ENCODE measurements at places on chromosomes 12 and 14.
A peak's percentile ranks its signal among the peaks of the same experiment; 100 is the strongest.

DNA sequence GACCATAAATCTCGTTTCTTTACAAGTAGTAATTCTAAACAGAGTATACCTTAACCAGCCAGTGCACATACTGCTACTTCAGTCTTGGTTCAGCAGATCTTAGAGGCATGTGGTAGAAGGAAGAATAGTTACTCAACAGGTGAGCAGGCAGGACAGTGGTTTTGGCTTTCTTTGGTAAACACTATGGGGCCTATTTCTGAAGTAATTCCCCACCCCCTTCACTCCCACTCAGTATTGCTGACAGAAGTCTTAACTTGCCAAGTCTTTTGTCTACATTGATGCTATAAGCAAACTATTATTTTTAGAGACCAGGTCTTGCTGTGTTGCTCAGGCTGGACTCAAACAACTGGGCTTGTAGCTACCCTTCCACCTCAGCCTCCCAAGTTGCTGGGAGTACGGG is 68.5 kb downstream of the FBXO34 start:
- DNase-seq, result no peak

- DNase-seq, result no peak
These were observed 91.9 kb upstream of the LMNTD1 start for GRCh38 chr12:25644979-25645378.

DNA sequence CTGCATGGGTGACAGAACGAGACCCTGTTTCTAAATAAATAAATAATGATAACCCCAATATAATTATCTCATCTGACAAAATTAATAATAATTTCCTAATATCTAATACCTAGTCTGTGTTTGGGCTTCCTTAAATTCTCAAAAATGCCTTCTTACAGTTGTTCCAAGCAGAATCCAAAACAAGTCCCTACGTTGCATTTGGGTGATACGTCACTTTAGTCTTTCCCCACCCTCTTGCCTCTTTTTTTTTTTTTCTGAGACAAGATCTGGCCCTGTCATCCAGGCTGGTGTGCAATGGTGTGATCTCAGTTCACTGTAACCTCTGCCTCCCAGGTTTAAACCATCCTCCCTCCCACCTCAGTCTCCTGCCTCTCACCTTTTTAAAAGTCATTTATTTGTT is 26.7 kb downstream of the VEZT start:
- no peak for DNase-seq

GRCh38 chr12:57918147-57918546 is 23.2 kb upstream of the ATP23 start:
- no peak for DNase-seq

DNA sequence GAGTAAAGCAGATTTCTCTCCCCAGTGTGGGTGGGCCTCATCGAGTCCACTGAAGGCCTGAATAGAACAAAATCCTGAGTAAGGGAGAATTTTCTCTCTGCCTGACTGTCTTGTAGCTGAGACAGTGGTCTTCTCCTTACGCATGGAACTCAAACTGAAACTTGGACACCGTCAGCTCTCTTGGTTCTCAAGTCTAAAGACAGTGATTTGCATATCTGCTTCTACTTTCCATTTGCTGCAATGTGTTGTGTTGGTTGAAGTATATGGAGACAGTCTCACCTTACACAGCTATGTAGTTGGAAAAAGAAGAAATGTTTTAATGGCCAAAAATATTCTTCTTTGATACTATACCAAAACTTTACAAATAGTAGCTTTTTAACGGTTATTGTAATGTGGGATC is 160.2 kb upstream of the LMNTD1 start:
- no peak for DNase-seq

DNA sequence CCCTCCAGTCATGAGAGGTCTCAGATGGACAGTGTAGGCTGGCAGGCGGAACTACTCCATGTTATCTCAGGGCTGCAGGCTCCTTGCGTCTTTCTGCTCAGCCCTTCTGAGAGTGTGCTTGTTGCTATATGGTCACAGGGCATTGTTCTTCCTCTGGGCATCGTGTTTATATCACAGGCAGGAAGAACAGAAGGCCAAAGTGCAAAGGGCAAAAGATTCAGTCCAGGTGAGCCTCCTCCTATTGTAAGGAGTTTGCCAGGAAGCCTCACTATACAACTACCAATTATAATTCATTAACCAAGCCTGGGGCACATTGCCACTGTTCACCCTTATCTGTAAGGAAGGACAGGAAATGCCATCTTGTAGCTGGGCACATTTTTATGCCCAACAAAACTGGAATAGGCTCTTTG is 195.5 kb upstream of the KITLG start:
- no peak for DNase-seq

DNA sequence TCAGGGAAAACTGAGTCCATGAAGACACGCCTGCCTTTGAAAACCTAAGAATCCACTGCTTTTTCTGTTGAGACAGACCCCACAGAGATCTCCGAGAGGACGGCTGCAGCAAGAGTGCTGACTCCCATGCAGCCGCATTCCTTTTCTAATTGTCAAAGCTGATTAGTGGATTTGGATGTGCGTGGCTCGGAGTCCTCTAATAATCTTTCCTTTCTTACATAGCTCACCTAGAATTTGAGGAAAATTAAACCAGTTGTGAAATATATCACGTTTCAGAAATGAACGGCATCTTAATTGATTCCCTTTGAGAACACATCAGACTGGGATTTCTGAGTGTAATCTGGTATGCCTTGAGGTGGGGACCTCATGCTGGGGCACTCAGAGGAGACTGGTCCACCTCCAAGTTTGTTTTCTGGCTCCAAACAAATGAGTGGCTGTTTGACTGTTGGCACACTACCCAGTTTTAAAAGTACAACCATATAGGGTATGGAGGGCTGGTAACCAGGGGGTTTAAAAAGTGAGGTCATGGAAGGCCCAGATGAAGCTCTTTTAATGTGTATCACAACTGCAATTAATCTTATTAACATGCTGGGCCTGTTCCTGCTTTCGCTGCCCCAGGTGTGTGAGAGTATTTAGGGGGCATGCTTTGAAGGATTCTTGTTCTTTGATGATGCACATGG is 63.3 kb downstream of the RASSF3 start:
- no peak for DNase-seq

GRCh38 chr12:122646517-122647217 is 56.5 kb downstream of the HCAR2 start:
- peak; percentile 26 for DNase-seq

DNA sequence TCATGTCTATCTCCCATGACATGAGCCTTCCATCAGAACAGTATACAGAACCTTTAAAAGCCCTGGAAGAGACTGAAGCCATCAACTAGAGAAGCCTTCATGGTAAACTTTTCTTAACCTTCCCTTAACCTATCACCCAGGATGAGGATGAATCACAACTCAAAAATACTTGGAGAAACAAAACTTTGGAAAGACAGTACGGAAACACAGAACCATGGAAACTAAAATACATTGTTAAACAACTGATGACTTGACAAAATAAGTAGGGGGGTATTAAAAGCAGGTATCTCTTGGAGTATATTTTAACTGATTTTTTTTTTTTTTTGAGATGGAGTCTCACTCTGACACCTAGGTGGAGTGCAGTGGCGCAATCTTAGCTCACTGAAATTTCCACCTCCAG is 8.7 kb downstream of the TM7SF3 start:
- DNase-seq, result no peak

DNA sequence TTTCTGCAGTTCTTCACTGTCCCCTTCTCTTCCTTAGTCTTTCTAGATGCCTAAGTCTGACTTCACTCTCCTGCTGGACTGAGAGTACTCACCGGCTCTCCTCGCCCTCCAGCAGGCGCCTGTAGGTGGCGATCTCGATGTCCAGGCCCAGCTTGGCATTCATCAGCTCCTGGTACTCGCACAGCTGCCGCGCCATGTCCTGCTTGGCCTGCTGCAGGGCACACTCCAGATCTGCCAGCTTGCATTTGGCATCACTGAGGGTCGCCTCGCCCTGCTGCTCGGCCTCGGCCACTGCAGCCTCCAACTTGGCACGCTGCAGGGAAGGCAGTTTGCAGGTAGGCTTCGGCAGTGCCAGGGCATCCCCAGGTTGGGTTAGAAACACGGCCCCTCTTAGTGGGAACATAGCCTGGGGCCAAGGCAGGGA is 5.2 kb downstream of the KRT84 start:
- no peak for DNase-seq

- no peak for DNase-seq
These were observed 49.2 kb downstream of the DUSP16 start for GRCh38 chr12:12513416-12514006.

DNA sequence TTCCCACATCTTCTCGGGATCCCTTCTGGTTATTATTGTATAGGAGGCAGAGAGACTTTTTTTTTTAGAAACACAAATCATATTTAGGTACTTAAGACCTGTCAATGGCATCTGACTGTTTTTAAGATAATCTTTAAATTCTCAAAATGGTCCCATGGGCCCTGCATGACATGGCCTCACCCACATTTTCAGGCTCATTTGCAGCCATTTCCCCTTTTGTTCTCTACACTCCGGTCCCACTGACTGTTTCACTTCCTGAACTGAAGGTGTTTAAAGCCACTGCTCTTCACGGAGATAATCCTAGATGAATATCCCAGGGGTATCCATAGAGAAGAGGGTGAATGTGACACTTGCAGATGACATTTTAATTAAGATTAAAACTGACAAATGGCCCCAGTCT is 12.3 kb upstream of the C12orf71 start:
- DNase-seq, result no peak

DNA sequence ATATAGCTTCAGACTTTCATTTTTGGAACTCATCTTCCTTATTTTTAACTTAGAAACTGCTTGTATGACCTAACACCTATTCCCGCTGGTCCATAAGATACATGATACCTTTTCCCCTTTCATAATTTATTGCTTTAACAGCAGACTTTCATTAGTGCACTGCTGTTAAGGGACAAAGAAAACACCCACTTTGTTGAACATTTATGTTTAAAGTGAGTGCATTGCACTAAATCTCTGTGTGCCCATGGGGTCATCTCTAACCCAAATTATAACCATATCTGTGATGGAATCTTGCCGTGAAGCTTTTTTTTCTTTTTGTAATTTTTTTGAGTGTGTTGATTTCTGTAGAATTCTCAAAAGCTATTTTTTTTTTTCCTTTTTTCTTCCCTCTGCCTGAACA is 261.8 kb downstream of the TMTC2 start:
- no peak for DNase-seq

GRCh38 chr14:78403278-78403815 is 233.2 kb downstream of the NRXN3 start:
- DNase-seq, result no peak

GRCh38 chr14:92404018-92404417 is 81.1 kb downstream of the SLC24A4 start:
- no peak for DNase-seq

- DNase-seq, result no peak
These were observed 21.7 kb upstream of the DUSP6 start for GRCh38 chr12:89373763-89374572.

GRCh38 chr12:74889563-74890236 is 319.9 kb downstream of the KCNC2 start:
- no peak for DNase-seq

GRCh38 chr12:124699909-124700308 is 132.5 kb upstream of the NCOR2 start:
- DNase-seq, result no peak
